ENCODE measurements at places on chromosomes 2 and 18. TPM values are rescaled to one million over a fixed set of nuclear protein-coding genes. Genes with fewer than 3 reads are reported as not detected.

DNA sequence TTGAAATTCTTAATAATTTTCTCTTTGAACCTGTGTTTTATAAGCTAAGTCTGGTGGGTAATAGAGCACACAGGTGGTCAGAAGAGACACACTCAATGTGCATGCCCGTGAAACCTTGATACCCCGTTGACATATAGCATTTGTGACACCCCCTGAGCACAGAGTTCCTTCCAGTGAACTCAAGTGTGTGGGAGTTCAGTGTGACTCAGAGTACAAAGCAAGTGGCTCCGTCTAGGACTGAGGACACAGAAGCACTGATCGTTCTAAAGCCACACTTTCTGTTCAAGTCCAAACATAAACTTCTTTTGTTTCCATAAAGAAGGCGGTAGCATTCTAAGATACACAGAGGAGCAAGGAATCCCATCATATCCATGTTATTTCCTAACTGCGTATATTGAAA lies 523.6 kb downstream of the PID1 start:
- DNase-seq = no peak

DNA sequence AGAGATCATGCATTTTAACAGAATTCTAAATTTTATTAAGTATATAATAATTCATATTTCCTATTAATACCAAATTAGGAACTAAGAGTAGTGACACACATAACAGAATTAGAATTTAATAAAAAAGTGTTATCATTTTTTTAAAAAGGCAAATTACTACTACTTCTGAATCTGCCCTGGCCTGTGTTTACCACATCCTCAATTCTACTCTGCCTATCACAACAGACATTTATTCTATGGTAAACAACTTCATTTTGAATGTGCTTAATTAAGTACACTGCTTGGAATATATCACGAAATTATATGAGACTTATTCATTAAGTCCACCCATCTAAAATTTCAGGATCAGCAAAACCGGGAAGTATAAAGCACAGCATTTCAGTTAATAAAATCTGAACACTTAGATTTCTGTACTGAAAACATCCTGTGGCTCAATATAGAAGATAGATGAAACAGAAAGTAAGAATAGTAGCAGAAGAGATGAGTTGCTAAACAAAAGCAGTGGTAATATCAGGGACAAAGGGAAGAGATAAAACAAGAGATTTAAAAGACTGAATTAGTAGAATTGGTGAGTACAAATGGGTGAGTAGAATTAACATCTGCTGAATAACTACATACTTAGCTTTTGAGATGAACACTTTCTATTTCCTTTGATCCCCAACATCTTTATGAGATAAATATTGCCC lies 3.7 kb downstream of the SMC6 start:
- no peak for DNase-seq

- DNase-seq = no peak
These were observed 227.8 kb downstream of the AGAP1 start for GRCh38 chr2:235721625-235722024.

DNA sequence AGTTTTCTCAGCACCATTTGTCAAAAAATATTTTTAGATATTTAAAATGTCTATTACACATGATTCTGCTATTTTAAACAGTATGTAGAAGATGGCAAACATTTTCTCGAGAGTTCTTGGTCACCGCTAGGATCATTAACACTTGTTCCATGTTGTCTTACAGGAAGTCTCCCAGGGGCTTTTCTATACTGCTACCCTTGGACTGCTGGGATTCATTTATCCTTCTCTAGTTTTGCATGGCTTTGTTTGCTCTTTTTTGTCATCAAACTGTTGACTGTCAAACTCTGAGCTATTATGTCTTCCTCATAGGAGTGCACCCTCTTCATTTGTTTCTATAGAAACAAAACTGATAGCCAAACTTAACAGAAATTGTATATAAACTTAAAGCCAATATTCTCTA lies 184.9 kb downstream of the CDCA7 start:
- no peak for DNase-seq

DNA sequence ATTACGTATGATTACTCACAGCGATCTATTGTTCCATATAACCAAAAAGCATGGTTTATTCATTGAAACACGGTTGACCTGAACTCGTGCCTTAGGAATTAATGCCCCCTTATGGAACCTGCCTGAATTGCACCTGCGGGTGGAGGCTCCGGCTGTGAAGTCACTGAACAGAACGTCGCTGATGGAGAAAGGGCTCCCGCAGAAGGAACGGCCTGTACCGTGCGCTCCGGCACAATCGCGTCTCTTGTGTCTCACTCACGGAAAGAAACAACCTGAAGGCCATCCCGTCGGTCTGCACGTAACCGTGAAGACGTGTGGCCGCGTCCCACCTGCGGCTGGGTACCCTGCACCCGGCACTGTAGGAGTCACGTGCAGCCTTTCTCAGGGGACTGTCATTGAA lies 133.1 kb downstream of the NFATC1 start:
- no peak for DNase-seq

GRCh38 chr2:191401287-191401686 lies 156.1 kb downstream of the MYO1B start:
- no peak for DNase-seq

The CROCC2 gene
- not detected for total RNA-seq

GRCh38 chr2:23900541-23901322 lies 26.2 kb downstream of the ATAD2B start:
- DNase-seq = no peak

GRCh38 chr2:113053666-113054065 lies 999 bp upstream of the IL36B start:
- DNase-seq = peak; percentile 26

DNA sequence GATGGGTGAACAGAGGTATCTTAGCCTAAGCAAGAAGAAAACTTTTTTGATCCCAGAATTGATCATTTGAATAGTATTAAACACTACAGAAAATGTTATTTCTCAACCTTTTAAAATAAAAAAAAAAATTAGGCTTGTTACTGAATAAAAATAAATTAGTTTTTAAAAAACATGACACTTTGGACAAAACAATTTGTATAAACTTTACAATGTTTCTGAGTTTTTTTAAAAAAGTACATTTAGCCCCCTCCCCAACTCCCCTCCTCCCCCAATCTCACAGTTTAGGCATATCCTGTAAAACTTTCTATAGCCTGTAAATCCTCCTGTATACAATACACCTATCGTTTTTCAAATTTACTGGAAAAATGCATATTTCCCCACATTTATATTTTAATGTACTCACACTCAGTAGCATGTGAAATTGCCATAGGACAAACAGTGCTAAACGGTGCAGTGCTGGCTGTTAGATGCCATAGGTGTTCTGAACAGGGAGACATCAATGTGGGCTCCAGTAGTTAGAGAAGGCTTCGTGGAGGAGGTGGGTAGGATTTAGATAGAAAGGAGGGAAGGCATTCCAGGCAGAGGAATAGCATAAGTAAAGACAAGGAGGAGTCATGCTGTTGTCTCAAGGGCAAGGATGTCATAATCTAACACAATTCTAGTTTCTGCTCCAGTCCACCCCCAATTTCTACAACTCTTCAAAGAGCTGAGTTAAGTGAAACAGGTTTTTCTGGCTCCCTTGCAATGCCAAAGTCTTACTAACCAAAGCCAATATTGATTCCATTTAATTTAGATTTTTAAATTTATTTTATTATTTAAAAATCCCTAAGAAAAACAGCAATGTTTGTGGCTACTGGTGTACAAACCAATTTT lies 50.9 kb downstream of the SP3 start:
- DNase-seq = no peak
